Fibroblast of the conjunctiva (primary cell): ENCODE measurements at places on chromosomes 16 and 17.
A peak's percentile ranks its signal among the peaks of the same experiment; 100 is the strongest.

- no peak for DNase-seq
These were observed 68.8 kb downstream of the IL21R start for GRCh38 chr16:27470567-27471431.

- DNase-seq, result no peak
These were observed 885.8 kb downstream of the KCNJ2 start for GRCh38 chr17:71055128-71055527.

GRCh38 chr17:64783556-64784352 is 121.6 kb upstream of the SMURF2 start:
- no peak for DNase-seq

DNA sequence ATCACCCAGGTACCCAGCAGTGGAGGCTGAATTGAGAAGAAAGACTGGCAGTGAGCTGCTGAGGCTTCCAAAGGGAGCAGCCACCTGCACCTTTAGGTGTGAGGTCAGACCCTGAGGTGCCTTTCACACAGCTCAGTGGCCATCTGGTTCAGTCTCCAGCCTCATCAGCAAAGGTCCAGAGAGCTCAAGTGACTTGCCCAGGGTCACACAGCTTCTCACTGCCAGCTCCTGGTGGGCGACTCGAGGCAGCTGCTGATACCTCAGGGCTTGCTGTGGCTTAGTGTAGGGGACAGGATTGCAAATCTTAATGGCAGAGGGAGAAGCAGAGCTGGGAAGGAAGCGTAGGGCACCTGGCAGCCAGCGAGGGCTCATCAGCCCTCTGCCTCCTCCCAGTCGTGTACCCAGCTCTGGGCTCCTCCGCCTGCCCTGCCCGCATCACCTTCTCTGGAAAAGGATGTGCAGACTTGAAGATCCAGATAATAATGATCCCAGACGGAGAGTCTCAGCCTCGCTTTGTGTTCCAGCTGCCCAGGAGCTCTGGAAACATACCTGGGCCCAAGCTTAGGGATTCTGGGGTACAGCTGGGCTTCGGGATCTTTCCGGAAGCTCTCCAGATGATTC is 165.3 kb upstream of the GSE1 start:
- DNase-seq, result no peak

DNA sequence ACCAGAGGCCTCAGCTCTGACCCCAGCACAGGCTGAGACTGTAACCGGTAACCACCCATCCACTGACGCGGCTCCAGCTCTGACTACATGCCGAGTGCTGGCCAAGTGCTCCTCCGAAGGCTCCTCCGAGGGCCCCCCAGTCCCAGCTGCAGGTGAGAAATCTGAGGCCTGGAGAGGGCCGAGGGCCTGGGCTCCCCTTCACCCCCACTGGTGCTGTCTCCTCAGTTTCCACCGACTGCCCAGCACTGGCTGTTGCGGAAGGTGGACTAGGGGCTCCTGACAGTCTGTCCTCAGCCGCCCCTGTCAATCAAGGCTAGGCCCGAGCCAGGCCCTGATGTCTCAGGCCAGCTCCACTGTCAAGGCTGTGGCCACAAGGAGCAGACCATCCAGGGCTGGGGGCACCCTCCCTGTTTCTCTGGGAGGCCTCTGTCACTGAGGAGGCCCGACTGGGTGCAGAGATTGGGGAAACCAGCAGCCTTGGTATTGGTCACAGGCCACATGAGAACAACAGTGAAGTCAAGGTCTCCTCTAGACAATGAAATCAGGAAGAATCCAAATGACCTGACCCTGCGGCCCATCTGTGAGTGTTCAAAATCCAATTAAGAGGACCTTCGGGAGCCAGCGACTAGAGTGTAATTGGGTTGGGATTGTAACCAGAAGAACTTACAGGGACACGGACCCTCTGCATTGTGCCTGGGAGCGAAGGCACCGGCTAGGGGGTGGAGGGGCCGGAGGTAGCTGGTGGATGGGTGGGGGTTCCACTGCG is 5.1 kb downstream of the TMEM235 start:
- no peak for DNase-seq

DNA sequence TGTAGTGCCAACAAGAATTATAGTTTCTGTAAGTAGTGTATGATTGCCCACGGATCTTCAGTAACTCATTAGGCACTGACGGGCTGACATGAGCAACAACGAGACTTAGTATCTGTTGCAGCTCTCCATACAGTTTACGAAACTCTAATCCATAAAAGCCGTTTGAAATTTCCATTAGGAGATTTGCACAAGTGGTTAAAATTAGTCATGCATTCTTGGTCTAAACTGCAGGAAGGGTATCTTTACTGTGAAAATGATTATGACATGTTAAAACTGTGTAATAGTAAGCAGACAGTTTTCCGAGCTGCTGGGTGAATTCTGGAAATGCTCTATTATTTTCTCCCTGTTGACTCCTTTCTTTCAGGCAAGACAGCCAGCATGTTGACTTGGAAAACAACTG is 605.0 kb downstream of the WWOX start:
- no peak for DNase-seq

- no peak for DNase-seq
These were observed 10.7 kb downstream of the UTP4 start for GRCh38 chr16:69143116-69143515.

DNA sequence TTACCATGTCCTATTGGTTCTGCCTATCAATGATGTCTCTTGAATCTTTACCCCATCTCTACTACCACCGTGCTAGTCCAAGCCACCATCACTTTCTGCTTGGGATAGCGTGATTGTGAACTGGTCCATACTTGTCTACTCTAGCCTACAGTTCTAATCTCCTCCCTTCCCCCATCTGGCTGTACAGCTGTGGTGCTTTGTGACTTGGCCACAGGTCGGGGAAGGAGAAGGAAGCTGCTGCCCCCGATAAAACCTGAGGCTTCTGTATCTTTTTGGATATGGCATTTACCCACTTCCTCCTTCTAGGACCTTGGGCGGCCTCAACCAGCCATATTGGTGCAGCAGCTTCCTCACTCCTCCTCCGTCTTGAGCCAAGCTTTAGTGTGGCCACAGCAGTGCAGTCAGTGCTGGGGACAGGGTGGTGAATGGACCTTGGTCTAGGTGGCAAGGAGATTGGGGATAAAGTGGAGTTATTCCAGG is 314 bp upstream of the ITGA2B start:
- DNase-seq, result no peak

DNA sequence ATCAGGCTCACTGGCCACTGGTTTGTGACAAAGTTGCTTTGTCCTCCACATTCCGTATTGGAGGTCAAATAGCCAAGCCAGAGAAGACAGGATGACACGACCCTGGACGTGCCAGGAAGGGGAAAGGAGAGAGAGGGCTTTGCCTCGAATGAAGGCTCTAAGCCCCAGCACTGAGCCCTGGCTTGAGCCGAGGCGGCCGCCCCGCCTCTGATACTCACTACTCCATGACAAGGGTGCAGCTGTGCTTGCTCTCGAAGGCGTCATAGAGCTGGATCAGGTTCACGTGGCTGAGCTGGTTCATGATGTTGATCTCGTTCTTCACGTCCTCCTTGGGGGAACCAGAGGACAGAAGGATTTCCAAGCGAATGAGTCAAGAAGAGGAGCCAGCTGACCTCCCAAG is 19.3 kb downstream of the MYLK3 start:
- DNase-seq, result no peak

DNA sequence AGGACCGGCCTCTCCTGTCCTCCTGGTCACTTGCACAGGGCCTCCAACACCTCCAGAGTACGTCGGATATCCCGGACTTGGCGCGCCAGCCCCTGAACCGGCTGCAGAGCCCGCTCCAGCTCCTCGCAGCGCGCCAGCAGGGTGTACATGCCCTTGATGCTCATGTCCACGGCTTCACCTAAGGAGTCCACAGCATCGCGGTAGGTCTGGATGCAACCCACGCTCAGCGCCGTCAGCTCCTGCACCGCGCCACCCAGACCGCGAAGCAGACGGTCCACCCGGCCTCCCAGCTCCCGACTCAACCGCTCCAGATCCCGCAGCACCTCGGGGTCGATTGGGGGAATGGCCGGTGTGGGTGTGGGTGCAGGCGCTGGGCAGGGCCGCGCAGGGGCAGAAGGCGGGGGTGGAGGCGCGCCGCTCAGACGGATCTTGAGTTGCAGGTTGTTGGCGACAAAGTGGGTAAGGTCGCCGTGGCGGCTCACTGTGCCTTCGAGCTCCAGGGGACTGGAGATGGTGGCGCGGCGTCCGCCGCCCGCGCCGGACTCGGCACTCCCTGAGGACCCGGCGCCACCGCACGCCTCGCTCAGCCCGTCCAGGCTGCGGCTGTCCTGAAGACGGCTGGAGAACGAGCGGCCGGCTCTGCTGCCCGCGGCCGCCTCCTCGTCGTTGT is 804 bp downstream of the BORCS6 start:
- no peak for DNase-seq

GRCh38 chr17:50684612-50685333 is 22.9 kb downstream of the ANKRD40 start:
- DNase-seq, result no peak

- no peak for DNase-seq
These were observed 427.1 kb downstream of the ZFHX3 start for GRCh38 chr16:72620853-72621252.

- DNase-seq, result no peak
These were observed 9.3 kb downstream of the OSBPL7 start for GRCh38 chr17:47812146-47812920.

GRCh38 chr17:12659500-12659899 is 6.2 kb upstream of the MYOCD start:
- DNase-seq, result peak; percentile 17

DNA sequence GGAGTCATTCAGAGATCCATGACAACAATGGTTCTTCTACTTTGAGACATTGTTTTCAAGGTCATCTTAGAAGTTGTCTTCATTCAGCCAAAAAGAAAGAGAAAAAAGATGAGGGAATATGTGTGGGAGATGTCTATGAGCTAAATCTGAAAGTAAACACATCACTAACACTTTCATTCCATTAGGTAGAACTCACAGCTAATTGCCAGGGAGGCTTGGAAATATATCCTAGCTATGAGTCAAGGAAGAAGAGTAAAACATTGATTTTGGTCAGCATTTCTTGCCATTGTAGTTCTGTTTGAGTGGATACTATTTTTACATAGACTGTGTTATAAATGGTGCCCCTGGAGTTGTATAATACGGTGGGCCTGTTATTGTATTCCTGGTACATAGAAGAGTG is 316.4 kb upstream of the MYOCD start:
- no peak for DNase-seq

GRCh38 chr17:81928544-81929252 is 1.2 kb upstream of the MAFG start:
- DNase-seq, result no peak
